ENCODE measurements at places on chromosomes 5 and 9. TPM values are rescaled to one million over a fixed set of nuclear protein-coding genes. Genes with fewer than 3 reads are reported as not detected.

PDE6A gene
- not detected for total RNA-seq

DMRT2 gene
- not detected for total RNA-seq

PTGES gene
- total RNA-seq: 2.5 TPM

SV2C gene
- 1.9 TPM for total RNA-seq

TNIP1 gene
- 27.5 TPM for total RNA-seq

PTPDC1 gene
- total RNA-seq: 45.4 TPM

PHYKPL gene
- total RNA-seq: 52.0 TPM

GABRP gene
- total RNA-seq: not detected

SMARCA2 gene
- 312 TPM for total RNA-seq

PCDHA13 gene
- 42.3 TPM for total RNA-seq

NRARP gene
- 5.0 TPM for total RNA-seq

CDX1 gene
- total RNA-seq: not detected

CAMSAP1 gene
- total RNA-seq: 183 TPM

MARCOL gene
- not detected for total RNA-seq

C9 gene
- not detected for total RNA-seq

SQSTM1 gene
- 58.8 TPM for total RNA-seq

CTNND2 gene
- 136 TPM for total RNA-seq

PCDHB6 gene
- 5.6 TPM for total RNA-seq

FOXE1 gene
- not detected for total RNA-seq

TRMO gene
- 23.5 TPM for total RNA-seq

SLC22A4 gene
- total RNA-seq: 1.6 TPM

LURAP1L gene
- total RNA-seq: 1.3 TPM

MYOZ3 gene
- total RNA-seq: 2.2 TPM

LECT2 gene
- not detected for total RNA-seq

N4BP3 gene
- 9.7 TPM for total RNA-seq

KCNMB1 gene
- total RNA-seq: not detected

PRR16 gene
- total RNA-seq: 9.1 TPM

ADAMTS16 gene
- 3.4 TPM for total RNA-seq

IL4 gene
- total RNA-seq: not detected

INIP gene
- total RNA-seq: 25.4 TPM

SLC6A3 gene
- total RNA-seq: not detected

Measured in parietal lobe (tissue), 2 donors.